ENCODE measurements at places on chromosomes 2 and 18.

DNA sequence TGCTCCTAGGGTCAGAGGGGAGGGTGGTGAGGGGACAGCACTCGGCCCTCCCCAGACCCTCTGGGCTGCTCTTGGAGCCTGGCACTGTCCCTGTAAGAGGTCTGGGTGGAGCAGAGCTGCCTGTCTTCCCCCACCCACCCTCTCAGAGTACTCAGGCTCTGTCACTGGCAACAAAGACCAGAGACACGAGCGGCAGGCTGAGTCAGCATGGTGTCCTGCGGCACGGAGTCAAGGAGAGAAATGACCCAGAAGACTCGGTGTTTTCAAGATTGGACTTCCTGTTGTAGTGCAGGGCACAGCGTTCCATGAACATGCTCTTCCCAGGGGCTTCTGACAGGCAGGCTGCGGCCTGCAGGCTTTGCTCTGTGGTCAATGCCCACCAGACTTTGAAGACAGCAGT is 19.9 kb downstream of the SIGLEC15 start:
- DNase-seq = no peak

DNA sequence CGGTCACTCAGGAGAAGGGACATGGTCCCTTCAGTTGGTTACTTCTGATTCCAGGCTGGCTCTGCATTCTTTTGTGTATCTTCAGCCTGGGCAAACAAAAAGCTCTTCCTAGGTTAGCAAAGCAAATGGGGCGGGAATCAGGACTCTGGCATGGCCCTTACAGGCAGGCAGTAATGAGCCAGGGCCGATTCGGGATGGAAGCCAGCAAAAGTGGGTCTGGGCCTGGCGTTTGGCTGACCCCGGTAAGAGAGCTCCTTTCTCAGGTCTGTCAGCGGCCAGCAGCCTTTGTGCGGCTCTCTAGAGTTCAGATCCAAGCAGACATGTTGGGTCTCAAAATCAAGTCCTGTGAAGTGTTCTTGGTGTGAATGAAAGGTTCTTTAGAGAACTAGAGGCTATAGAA is 81.5 kb upstream of the EML6 start:
- DNase-seq = no peak

GRCh38 chr18:9531791-9532410 is 56.6 kb downstream of the RALBP1 start:
- DNase-seq = no peak

GRCh38 chr18:70160073-70160678 is 45.3 kb downstream of the RTTN start:
- no peak for DNase-seq

DNA sequence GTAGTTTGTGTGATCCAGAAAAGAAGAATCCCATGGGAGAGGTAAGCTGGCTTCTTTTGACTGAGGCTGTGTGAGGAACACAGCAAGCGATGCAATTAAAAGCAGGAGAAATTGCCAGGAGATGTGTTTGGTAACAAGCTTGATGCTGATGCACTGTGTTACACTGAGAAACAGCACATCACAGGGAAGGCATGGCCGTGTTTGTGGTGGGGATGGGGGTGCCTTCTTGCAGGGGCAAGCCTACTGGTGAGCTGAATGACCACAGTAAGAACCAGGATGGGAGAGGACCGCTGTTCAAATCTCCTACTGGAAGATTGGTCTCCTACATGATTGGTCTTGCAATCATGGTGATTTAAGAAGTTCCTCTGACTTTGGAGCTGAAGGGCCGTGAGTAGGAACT is 477.7 kb upstream of the HS6ST1 start:
- DNase-seq = no peak

GRCh38 chr2:176553685-176554100 is 284.5 kb downstream of the MTX2 start:
- peak; percentile 58 for DNase-seq

- no peak for DNase-seq
Observed at GRCh38 chr2:65220432-65221131, 7.0 kb upstream of the ACTR2 start.

- no peak for DNase-seq
Observed at GRCh38 chr2:1230155-1230893, 182.9 kb upstream of the TPO start.

DNA sequence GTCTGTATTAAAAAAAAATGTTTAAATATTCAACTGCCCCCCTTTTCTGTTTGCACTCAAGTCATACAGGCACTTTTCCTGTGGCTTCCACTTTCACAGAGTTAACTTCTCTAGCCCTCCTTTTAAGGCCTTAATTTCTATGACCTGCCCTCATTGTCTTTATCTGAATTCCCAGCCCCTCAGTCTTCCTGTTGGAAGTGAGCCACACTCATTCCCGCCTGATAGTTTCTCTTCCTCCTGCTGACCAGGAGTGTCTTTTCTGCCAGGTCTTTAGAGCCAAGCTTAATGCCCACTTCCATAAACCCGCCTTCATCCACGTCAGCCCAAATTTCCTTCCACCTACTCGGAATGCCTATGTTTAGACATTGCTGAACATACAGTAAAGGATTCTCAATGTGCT is 10.5 kb downstream of the COPS8 start:
- no peak for DNase-seq

GRCh38 chr2:163701399-163702195 is 34.2 kb downstream of the FIGN start:
- no peak for DNase-seq

- DNase-seq = no peak
Observed at GRCh38 chr2:121202541-121203310, 82.3 kb downstream of the TFCP2L1 start.

GRCh38 chr2:46818141-46818621 is 97.4 kb downstream of the MCFD2 start:
- DNase-seq = no peak

GRCh38 chr2:203547356-203547755 is 12.3 kb upstream of the RAPH1 start:
- no peak for DNase-seq

DNA sequence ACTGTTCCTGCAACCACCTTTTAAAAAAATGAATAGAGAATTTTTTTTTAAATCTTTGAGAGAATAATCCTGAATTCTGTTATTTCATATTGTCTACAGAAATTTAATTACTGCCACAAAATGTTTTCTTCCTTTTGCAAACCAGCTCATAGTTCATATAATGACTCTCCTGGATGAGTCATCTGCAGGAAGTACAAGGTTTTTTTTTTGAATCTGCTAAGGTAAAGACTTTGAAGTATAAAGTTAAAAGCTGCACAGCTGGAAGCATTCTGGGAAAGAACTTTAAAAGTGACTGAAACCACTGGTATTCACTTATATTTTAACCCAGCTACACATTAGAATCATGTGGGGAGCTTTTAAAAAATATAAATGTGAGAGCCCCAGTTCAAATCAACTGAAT is 25.4 kb downstream of the SESTD1 start:
- DNase-seq = no peak

- DNase-seq = peak; percentile 73
Observed at GRCh38 chr2:205947621-205948495, 138.1 kb downstream of the INO80D start.

DNA sequence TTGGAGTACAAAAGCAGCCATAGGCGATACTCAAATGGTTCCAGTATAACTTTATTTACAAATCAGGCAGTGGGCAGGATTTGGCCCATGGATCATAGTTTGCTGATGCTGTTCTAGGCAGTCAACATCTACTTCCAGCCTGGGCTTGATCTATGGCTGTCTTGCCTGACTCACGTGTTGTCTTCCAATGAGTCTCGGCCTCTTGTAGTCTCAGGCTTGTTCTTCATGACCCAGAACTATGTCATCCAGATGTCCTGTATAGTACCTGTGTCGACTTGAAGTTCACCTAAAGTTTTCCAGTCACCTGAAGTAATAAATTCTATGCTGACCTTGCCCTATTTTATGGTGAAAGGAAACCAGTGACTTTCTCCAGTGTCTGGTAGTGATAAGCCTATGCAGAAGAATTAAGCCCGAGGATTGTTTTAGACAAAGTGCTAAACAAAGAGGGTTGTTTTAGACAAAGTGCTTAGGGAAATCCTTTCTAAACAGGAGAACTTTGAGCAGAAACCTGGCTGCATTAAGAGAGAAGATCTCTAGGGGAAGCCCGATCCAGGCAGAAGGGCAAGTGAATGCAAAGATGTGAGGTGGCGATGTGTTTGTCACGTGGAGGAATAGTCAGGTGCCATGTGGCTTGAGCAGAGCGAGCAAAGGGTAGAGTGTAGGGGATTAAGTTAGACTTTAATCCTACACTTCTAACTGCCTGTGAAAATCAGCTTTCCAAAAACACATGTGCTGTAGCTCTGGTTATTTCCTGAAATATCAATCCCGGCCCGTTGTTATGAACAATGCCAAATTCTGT is 8.5 kb upstream of the THNSL2 start:
- DNase-seq = no peak

DNA sequence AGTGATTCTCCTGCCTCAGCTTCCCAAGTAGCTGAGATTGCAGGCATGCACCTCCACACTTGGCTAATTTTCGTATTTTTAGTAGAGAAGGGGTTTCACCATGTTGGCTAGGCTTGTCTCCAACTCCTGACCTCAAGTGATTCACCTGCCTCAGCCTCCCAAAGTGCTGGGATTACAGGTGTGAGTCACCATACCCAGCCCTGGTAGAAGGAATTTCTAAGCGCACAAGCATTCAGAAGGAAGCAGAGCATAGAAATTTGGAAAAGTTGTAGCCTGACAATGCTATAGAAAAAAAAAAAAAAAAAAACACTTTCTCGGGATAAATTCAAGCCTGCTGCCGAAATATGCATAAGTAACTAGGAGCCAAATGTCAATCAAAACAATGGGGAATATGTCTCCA is 249.4 kb downstream of the GRB14 start:
- no peak for DNase-seq

- DNase-seq = no peak
Observed at GRCh38 chr18:68376926-68377325, 338.0 kb downstream of the TMX3 start.

GRCh38 chr2:40371525-40372282 is 80.2 kb downstream of the SLC8A1 start:
- DNase-seq = no peak

GRCh38 chr2:142536492-142536891 is 341.0 kb upstream of the KYNU start:
- no peak for DNase-seq

DNA sequence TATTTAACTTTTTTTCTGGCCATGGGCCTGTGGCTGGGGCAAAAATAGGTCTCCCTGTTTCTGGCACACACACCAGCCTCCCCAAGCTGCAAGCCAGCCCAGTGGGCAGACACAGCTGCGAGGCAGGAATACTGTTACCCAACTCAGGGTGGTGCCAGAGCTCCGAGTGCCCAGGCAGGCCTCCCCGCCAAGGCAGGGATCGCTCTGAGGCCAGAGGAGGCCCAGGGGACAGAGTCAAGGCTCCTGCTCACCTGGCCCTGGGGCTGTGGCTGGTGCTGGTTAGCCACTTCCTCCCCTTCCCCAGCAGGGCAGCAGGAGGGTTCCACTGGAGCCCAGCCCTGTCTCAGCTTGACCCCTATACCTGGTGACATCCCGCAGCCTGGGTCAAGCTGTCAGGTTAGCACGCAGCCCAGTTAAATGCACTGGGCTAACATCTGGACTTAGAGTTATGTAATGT is 67.1 kb upstream of the EPAS1 start:
- DNase-seq = no peak

DNA sequence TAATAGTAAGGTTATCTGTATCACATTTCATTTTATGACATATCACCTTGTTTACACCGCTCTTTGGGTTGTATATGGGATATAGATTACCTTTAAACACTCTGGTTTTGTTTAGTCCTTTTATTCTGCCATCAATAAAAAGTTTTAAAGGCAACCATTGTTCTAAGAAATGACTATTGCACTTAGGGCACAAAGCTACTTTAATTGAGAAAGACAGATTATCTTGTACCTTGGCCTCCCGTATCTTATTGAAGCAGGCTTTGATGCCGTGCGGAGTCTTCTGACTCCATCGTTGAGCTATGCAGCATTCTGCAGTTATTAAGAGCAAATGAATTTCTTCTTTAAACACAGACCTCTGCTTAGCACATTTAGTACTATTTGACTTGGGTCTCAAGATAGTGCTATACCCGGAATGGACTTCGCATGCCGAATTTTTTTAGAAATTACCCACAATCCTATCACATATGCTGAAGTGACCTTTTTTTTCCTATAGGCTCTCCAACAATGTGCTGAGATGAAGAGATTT is 16.7 kb downstream of the PKDCC start:
- no peak for DNase-seq

GRCh38 chr18:43800584-43800983 is 523.3 kb upstream of the SYT4 start:
- no peak for DNase-seq

DNA sequence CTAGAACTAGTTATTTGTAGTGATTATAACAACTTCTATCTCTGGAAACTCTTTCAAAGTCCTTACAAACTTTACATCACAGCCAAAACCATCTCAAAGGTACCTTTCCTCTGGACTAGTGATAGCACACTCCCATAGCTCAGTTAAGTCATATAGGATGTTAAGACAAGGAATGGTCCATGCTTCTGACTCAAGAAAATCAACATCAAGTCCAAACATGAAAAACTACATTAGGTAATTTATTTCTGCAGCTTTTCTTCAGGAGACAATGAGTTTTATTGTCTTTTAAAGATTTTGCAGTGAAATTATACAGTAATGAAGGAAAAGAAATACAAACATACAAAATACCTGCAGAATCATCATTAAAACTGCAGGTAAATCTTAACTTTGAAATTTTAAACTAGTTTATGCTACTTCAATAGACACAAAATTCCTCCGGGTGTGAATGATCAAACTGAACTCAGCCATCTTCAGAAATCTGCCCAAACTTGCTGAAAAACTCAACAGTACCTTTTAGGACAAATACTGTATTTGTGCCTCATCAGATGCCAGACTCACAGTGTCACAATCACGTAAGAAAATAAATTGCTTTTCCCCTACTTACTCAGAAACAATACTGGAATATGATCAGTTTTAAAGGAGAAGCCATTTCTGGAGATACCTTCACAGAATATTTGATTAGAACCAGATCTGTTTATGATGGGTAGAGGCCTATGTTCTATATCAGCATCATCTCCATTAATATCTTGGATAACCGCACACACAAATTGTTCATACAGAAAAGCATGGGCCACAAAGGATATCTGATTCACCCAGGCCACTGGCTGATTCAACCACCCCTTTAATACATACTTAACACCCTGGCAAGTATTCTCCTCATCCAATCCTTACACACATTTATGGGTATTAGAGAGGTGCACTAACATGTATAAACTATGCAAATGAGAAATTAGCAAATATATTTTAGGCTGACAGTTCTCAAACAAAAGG is 2.6 kb downstream of the TMEM131 start:
- no peak for DNase-seq

DNA sequence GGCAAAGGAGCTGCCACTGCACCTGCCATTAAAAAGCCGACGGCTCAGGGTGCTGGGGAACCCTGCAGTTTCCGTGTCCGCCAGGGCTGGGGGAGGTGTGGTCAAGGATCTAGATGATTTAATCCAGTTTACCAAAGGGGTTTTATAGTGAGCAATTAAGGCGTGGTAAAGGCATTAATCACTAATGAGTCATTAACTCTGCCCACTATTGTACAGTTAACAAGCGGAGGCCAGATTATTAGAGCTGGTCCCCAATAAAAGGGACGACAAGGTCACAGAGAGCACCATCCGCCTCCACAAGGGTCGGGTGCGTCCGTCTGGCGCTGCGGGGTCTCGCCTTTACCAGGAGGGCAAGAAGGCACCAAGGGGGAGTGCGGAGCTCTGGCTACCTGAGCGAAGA is 9.6 kb downstream of the RAX start:
- no peak for DNase-seq

GRCh38 chr2:218859988-218860831 is 605 bp downstream of the WNT6 start:
- DNase-seq = no peak

- no peak for DNase-seq
Observed at GRCh38 chr18:63887424-63887823, at the start of gene SERPINB2. Gene SERPINB2, plus strand, starts transcription at chr18:63887705. Its CDS starts 3,740 bp downstream, at chr18:63891445.

GRCh38 chr2:174635776-174636404 is 38.3 kb upstream of the WIPF1 start:
- DNase-seq = no peak
